ENCODE measurements at places on chromosomes 1 and 21.

DNA sequence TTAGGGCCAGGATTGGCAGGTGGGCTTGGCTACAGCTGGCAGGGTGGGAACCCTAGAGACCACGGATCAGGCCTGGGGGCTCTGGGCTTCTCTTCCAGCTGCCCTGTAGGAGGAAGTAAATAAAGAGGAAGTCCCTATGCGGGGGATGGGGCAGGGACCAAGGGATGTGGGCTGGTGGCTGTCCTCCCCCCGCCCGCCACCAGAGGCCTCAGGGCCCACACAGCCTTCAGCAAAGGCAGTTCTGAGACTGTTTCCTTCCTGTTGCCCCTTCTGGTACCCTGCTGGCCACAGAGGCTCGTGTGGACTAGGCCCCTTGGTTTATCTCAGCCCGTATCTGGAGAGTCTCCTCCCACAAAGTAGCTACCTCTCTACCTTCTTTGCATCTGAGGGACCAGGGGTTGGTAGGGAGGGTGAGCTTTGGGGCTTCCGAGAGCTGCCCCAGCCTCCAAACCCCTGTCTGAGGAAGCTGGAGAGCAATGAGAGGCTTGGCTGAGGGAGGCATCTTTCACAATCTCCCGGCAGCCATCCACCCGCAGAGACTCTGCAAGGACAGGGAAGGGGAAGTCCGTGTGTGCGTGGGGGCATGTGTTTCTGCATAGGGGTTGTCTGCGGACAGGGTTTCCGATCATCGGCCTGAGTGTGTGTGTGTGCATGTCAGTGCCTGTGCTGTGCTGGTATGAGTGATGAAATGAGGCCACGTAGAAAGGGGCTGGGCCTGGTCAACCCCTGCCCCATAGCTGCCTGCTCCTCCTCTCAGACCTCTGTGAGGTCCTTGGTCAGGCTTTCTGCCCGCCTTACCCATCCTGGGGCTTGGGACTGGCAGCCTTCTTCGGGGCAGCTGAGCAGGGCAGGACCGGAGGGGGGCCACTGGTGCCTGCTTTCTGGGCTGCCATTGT is 12.5 kb downstream of the RPS6KA1 start:
- peak; percentile 42 for DNase-seq

DNA sequence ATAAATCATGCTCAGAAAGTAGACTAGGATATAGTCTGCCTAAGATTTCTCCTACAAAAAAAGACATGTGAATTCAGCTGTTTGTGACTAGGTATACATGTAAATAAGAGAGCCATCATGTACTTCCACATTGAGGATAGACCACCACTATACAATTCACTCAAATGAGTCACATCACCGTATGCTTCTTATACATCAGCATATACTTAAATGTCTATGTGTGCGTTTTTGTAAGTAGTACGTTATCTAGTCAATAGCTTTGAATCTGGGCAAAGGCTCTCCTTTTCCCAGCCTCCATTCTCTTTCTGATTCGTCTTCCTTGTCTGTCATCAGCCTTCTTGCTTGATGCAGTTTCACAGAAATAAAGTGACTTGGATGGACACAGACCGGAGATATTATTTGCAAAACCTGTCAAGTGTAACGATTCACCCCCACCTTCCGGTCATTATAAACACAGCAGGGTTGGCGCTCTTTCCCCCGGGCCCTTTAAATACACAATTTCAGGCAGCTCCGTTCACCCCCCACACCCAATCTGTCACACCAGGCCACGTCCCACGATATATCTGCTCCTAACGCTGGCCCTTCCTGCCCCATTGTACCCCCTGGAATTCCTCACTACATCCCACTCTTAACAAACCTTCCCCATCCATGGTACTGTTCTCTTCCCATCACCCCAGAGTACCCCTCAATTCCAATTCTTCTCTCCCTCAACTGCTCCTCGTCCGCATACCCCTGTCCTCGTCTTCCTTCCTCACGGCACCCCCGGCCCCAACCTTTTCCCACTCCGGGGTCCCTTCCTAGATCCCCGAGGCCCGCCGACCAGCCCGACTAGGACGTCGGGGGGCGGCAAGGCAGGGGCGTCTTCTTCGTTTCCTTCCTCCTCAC is 636 bp downstream of the VAMP4 start:
- peak; percentile 6 for DNase-seq

DNA sequence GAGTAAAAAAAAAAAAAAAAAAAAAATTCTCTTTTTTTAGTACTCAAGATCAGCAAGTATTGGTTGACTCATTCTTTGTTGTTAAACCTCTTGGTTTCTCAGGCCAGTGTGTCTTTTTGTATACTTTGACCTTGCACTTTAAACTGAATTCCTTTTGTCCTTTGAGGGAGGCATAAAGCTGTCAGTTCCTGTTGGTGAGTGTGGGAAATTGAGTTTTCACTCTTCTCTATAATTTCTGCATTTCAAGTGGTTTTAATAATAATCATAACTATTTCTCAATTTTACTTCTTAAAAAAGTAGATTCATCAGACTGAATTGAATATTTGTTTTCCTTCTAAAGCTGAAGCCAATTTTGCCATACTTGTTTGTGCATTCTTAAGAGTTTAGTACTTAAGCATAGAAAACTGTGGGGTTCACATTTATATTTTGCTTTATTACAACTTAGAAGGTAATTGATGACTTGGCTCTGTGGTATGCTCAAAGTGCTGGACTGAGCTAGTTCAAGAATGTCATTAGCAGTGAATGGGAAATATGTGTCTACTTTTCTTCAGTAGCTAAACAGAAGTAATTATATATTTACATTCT is 43.4 kb downstream of the ITSN1 start:
- DNase-seq, result no peak

- no peak for DNase-seq
Measured at GRCh38 chr1:43443197-43443946, 10.4 kb downstream of the HYI start.

GRCh38 chr1:115363171-115363570 is 25.1 kb upstream of the NGF start:
- DNase-seq, result no peak

- no peak for DNase-seq
Measured at GRCh38 chr1:234206651-234207284, 166.5 kb upstream of the COA6 start.

- DNase-seq, result no peak
Measured at GRCh38 chr1:178955391-178955954, 70.2 kb upstream of the FAM20B start.

DNA sequence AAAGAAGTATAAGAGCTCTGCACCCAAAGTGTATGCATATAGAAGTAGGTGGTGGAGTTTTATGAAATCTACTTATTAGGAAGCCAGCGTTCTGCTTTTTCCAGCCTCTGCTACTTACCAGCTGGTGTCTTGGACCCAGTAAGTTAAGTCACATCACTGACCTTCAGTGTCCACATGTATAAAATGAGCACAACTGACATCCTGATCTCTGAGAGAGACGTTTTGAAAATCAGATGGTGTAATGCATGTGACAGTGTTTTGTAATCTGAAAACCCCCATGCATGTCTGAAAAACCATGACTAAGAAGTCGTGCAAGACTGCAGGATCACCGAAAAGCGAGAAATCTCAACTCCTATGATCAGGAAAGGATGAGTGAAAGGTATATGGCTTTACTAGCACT is 2.0 kb downstream of the CR1 start:
- DNase-seq, result no peak

GRCh38 chr1:181159451-181160140 is 71.1 kb downstream of the IER5 start:
- no peak for DNase-seq

Data from stimulated activated CD4-positive, alpha-beta T cell treated with anti-CD3 and anti-CD28 coated beads, Interleukin-2, amount 100 ng/mL, for 4 hours (primary cell).